AML-193 (cell line): ENCODE measurements at places on chromosomes 13 and 19.

DNA sequence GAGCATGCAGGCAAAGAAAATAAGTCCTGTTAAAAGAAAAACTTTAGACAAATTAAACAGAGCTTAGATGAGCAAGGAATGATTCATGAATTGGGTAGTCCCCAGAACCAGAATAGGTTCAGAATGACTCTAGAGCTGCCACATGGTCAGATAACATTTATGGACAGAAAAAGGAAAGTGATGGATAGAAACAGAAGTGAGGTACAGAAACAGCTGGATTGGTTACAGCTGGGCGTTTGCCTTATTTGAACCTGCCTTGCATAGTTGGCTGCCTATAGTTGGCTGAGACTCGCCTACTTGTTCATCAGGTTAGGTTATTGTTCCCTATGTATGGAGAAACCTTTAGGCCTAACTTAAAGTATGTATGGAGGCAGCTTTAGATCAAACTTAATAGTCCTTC lies 35.4 kb downstream of the WDFY2 start:
- no peak for DNase-seq

DNA sequence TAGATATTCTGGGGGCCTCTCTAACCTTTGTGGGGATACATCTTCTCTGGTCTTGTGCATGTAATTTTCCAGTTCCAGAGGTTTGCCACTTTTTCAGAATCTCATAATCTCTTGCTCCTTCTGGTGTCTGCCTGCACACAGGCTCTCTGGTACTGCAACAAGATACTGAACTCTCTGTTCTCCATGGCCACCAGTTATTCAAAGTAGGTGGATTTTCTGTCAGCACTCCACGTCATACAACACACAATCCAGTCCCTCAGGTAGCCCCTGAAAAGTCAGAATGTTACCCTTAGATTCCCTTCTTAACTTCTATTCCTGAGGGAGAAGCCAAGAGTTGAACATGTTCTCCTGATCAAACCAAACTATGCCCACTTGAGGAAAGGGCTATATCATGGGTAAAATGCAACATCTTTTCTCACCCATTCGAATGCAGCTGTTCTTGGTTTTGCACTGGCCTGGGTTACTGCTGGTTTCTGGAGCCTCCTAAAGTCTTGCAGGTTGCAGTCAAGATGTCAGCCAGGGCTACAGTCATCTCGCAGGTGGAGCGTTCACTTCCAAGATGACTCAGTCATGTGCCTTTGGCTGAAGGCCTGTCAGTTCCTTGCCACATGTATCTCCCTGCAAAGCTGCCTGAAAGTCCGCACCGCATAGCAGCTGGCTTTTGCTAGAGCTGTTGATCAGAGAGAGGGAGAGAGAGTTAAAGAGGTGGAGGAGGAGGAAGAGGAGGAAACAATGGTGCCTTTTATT lies 57.7 kb upstream of the TUBA3C start:
- DNase-seq, result no peak

DNA sequence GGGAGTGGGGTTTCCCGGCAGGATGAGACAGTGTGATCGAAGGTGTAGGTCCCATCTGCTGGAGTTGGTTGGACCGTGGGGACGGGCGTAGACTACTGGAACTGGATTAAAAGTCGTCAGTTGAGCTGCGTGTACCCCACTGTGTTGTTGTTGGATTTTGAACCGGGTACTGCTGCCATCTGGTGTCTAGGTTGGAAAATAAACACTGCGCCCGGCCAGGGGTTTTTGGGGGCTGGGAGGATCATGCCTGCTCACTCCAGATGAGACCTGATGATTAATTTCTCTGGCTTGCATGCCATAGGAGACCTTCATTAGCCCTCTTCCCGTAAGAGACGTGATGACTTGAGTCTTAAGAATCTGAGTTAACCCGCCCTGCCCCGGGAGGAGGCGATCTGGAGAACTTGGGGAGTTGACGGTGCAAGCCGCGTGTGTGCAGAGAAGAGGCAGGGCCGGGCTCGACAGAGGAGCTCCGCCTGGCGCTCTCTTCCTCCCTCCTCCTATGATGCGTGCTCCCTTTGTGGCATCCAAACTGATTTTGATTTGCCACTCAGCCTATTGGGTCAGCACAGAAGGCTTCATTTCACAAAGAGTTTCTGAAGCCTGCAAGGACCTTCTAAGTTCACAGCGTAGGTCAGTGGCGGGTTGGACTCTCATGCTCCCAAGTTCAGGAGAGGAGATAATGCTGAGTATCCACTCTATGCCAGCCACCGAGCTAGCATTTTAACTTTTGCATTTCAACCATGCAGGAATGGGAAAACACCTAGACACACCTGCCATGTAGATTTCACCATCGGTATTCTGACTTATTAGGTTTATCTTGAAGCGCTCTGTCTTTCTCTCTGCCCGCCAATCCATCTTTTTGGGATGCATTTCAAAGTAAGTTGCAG lies 2.7 kb downstream of the UHRF1 start:
- DNase-seq, result peak; percentile 37

- DNase-seq, result no peak
These were observed 7.1 kb downstream of the HNRNPM start for GRCh38 chr19:8451885-8452284.

GRCh38 chr19:1213391-1214286 lies 8.1 kb downstream of the STK11 start:
- no peak for DNase-seq

DNA sequence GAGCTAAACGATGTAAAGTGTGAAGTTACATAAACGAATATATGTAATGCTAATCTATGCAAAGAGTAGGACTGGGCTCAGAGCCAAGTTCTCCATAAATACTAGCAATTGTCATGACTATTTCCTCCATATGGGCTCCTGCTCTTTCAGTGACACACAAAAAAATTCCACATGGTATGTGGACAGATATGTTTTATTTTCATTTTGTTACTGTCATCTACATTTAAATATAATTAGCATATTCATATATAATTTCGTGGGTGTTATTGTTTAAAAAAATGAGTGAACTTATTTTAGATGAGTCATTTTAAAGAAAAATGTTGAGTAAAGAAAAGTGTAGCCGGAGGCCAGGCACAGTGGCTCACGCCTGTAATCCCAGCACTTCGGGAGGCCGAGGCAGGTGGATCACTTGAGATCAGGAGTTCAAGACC lies 5.0 kb upstream of the IGSF23 start:
- DNase-seq, result no peak

DNA sequence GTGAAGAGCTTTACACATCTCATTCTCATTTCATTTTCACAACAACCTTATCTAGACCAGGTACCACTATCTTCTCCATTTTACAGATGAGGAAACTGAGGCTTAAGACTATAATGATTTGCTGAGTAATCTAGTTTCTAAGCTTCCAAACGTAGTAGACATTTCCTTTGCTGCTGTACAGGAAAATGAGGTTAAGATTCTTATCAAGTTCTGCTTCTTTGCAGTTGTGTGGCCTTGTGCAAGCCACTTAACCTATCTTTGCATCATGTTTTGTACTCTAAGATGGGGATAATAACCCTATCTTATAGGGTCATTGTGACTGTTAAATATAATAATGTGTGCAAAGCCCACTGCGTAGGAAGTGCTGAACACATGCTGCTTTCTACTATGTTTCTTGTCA lies 307.9 kb downstream of the HS6ST3 start:
- no peak for DNase-seq

DNA sequence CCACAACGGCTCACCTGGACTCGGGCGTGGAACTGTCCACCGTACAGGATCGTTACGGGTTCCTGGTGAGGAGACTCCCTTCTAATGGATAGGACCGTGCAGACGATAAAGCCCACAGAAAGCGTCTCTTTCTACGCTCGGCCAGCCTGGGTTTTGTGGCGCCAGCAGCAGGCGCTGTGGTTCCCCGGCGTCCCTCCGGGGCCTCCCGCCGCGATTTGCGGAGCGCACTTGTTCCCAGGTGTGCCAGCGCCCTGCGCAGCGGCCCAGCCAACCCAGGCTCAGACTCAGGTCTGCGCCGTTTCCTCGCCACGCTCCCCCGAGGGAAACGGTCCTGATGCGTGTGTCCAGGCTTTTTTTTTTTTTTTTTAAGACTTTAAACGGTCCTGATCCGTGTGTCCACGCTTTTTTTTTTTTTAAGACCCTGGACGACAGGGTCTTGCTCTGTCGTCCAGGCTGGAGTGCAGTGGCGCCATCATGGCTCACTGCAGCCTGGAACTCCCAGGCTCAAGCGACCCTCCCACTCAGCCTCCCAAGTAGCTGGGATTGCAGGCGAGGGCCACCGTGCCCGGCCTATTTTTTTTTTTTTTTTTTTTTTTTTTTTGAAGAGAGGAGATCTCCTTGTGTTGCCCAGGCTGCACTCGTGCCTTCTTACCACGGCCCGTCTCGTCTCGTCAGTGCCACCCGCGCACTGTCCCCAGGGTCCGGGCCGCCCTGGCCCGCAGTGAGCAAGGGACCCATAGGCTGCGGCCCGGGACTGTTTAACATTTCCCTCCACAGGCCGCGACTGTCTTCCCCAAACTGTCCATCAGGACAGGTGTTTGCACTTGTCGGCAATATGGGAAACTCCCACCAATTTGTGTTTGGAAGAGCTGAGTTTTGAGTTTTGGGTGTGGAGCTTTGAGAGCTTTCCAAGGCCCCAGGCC lies 23.8 kb downstream of the GJA3 start:
- no peak for DNase-seq

DNA sequence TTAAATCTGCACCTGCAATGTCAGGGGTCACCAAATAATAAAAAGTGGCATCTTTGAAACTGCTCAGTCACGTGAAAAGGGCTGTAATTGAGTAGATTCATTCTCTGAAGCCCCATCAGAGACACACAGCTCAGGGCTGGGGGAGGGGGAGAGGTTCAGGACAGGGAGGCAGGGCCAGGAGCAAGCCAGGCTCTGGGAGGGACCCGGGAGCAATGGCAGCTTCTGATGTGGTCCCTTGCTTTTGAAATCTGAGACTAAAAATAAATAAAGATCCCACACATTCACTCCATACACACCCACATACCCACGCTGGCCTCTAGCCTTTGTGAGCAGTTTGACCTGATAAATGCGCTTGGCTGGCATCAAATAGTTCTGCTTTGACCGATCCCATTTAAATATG lies 32.8 kb downstream of the GSX1 start:
- no peak for DNase-seq
